Activated T-cell treated with anti-CD3 and anti-CD28 coated beads for 4 hours (primary cell): ENCODE measurements at places on chromosomes 1 and 21.
A peak's percentile ranks its signal among the peaks of the same experiment; 100 is the strongest.

DNA sequence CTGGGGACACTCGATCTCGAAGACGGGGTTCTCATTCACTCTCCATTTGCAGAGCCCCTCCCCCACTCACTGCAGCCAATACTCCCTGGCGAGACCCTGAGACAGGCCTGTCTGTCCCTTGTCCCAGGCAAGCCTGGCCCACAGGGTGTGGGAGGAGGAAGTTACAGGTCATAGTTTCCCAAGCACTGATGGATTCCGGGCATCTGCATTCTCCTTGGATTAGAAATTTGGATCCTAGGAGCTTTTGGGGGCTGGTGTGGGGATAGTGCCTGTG lies 11.3 kb downstream of the WNT3A start:
- no peak for DNase-seq

DNA sequence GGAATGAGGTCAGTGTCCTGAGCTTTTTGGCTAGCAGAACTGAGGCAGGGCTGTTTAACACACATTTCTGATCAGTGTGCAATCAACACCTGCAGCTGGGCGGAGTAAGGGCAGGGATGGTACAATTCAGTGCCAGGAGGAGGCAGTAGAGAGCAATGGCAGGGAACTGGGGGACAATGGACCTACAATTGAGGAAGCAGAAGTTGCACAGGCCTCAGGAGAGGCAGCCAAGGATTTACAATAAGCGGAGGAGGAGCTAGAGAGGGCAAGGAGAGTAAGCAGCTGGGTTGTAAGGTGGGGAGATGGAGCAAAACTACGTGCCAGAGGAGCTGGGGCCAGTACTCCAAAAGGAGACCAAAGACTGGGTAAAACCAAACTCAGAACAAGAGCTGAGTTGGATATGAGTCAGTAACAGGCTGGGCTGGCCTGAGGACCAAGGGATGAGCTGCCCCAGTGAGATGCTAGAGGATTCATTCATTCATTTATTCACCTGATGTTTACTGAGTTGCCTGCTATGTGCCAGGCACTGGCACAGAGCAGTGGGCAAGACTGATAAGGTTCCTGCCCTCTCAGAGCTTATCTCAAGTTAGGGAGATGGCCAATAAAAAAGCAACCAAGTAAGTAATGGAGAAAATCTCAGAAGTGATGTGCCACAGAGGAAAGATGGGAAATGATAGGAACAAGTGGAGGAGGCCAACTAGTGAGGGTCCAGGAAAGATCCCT lies 10.4 kb upstream of the GALE start:
- no peak for DNase-seq

DNA sequence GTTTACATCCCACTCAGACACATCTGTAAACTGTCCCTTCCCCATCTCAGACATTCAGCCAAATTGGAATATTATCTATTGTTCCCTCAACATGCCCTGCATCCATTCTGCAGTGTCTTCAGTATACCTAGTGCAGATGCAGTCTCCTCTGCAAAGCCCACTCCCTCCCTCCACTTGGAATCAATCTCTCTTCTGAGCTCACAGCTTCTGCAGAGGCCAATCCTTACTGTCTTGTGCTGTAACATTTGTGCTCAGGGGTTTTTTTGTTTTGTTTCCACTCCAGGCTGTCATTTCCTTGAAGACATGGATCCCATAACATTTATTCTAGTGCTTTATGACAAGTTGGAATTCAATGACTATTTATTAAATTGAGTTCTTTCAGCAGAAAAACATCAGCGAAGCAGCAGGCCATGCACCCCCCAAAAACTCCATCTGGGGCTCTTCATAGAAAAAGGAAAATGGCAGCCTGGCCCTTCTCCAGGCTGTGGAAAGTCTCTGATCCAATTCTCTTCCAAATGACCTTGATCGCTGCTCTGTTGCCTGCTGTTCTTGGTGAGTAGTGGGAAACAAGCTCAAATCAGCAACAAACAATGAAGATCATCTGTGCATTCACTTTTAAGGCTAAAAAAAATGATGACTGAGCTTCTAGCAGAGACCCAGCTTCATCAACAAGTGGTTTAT lies 8.7 kb downstream of the C4BPA start:
- DNase-seq: no peak

GRCh38 chr1:115725600-115725999 lies 42.9 kb downstream of the CASQ2 start:
- DNase-seq: no peak

- no peak for DNase-seq
Measured at GRCh38 chr1:22359427-22359826, 92.2 kb upstream of the ZBTB40 start.

- DNase-seq: peak; percentile 1
Measured at GRCh38 chr1:163174524-163175437, 27.9 kb downstream of the RGS5 start.

DNA sequence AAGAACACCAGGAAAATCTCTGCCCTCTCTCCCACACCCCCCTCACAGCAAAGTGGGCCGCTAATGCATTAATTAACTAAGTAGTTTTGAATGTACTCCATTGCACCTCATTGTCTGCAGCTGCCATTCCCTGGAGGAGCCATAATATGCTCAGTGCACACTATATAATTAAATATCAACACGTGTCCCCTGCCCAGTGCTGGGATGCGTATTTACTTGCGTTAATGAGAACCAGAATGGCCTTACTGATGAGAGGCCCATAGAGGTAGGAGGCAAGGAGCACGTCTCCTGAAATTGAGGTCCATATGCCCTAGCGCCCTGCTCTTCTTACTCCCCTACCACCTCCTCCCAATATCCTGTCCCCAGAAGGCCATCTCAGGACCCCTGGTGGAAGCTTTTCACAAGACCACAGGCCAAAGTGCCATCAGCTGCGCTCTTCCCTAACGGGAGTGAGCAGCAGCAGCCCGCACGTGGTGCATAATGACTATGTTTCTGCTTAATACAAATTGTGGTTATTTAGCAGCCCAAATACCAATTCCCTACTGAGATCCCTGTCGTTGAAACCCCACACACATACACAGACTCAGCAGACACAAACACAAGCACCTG lies 76.8 kb downstream of the PLXNA2 start:
- no peak for DNase-seq

DNA sequence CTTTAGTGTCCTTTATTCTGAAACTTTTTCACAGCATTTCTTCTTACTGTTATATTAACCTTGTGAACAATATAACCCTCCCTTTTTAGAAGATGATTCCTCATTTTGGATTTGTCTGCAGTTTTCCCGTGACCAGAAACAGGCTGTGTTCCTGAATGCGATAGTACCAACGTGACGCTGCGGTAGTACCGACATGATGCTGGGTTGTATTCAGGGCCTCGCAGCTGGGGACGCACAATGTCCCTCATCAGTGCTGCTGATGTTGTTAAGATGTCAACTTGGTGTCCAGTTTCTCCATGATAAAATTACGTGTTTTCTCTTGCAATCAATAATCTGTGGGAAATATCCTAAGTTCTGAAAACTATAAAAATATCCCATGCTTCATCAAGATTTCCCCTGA lies 761.4 kb upstream of the TPTE start:
- DNase-seq: no peak

DNA sequence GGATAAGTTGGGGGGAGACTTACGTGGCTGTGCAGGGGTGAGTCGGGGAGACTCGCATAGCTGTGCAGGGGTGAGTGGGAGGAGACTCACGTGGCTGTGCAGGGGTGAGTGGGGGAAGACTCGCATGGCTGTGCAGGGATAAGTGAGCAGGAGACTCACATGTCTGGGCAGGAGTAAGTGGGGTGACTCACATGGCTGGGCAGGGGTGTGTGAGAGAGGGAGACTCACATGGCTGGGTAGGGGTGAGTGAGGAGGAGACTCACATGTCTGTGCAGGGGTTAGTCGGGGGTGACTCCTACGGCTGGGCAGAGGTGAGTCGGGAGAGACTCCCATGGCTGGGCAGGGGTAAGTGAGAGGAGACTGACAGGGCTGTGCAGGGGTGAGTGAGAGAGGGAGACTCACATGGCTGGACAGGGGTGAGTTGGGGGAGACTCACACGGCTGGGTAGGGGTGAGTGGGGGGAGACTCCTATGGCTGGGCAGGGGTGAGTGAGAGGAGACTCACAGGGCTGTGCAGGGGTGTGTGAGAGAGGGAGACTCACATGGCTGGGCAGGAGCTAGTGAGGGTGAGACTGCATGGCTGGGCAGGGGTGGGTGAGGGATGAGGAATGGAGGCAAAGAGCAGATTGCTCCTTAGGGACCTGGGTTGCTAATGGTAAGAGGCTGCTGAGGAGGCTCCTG lies 56.0 kb upstream of the ABCG1 start:
- DNase-seq: no peak

DNA sequence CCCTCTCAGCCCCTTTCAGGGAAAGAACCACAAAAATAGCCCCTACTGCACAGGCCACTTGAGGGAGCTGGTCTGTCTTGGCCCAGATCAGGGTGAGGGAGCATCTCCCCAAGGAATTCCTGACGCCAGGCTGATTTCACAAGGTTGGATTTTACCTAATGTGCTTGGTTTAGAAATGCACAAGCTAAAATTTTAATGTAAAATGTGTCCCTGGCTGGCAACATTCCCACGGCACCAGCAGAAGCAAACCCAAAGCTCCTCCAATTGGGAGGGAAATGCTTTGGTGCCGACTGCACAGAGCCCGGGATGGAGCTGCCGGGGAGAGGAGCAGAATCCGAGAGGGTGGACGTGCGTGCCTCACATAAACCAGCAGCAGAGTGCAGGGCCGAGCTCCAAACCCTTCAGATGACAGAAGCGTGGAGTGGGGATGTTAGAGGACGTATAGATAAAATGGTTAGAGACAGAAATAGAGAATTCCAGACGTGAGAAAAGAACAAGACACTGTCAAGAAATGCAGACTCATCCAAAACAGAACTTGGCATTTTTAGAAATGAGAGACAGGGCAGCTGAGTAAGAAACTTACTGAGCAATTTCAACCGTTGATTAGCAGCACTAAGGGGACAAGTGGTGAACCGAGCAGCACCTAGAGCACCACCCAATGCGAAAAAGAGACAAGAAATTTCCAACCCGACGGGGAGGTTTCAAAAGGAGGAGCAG lies 41.6 kb upstream of the TMEM52 start:
- DNase-seq: no peak

- DNase-seq: no peak
Measured at GRCh38 chr1:234763910-234764309, 153.9 kb upstream of the IRF2BP2 start.

DNA sequence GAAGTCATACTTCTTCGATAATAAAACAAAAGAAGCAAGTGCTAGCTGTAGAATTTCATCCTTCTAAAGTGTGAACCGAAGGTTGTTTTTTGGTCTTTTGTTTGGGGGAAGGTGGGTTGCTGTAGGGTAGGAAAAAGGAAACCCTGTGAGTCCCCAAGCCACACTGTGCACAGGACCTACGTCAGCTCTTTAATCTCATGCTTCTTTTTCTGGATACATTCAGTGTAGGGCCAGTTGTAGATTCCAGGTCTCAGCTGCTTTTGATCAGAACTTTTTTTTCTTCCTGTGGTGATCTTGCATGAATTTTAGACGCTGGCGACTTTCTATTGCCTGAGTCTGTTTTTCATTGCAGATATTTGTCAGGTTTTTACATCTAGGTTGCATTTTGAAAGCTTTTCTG lies 40.2 kb downstream of the BCL9 start:
- no peak for DNase-seq

GRCh38 chr1:7528386-7529198 lies 242.5 kb upstream of the VAMP3 start:
- no peak for DNase-seq

GRCh38 chr1:109484519-109484975 lies 842 bp downstream of the ATXN7L2 start:
- DNase-seq: no peak

DNA sequence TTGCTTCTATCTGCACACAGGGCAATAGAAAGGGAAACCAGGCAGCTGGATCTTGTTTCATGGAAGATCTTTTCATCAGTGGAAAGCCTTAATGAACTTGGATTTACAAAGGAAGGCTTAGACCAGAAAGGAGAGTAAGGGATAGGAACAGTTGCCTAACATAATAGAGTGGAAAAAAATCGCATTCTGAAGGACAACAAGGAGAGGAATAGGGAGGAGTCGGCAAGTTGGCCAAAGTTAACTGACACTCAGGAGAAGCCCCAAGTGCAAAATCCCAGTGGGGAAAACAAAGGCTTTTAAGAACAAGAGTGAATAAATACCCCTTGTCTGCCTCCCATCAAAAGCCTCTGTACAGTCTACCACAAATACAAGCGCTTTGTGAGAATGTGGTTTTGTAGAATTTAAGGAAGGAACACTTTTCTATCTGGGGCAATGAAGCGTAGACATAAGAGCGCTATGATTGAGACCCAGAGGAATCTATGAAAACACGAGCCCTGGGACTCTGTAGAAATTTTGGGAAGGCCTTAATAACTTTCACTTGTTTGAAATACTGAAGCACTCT lies 74.1 kb downstream of the ZNF648 start:
- DNase-seq: no peak

DNA sequence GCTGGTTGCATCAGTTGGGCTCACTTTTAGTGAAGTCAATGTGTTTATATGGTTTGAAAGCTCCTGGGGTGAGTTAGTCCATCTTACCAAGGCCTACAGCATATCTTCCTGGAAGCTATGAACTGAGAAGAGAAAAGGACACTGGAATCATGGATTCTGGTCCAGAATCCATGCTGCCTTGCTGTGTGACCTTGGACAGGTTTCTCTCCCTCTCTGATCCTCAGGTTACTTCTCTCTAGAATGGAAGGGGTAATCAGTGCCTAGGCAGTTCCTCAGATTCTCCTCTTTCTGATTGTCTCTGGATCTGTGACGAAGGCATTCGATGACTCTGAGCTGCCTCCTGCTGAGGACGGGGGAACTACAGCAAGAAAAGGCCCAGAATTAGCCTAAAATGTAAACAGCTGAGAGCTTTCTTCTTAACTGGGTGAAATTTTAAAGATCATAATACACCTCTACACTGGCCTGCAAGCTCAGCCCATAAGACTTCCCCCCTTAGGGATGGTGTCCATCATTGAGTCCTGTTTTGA lies 425.0 kb upstream of the VAMP3 start:
- no peak for DNase-seq

GRCh38 chr1:67766141-67766978 lies 66.9 kb downstream of the GNG12 start:
- DNase-seq: peak; percentile 21

- no peak for DNase-seq
Measured at GRCh38 chr1:110591956-110592355, 14.2 kb downstream of the KCNA2 start.

GRCh38 chr1:153614906-153615305 lies 1.2 kb downstream of the S100A14 start:
- no peak for DNase-seq

- DNase-seq: no peak
Measured at GRCh38 chr1:67285780-67286488, 21.7 kb upstream of the IL12RB2 start.

- DNase-seq: no peak
Measured at GRCh38 chr1:84705513-84705912, 15.3 kb upstream of the SSX2IP start.
